Osteocyte (in vitro differentiated cells): ENCODE measurements at places on chromosomes 4 and X. TPM values are rescaled to one million over a fixed set of nuclear protein-coding genes. Genes with fewer than 3 reads are reported as not detected.

GRCh38 chrX:2147928-2148327, 352.8 kb downstream of the DHRSX start:
- no peaks in the 10 kb centered on the region for H3K4me1 ChIP-seq
- no peak for DNase-seq
- H3K4me3 ChIP-seq, result no peak overlapping the region

Gene MAGEB1
- not detected in 2 replicates for total RNA-seq

DNA sequence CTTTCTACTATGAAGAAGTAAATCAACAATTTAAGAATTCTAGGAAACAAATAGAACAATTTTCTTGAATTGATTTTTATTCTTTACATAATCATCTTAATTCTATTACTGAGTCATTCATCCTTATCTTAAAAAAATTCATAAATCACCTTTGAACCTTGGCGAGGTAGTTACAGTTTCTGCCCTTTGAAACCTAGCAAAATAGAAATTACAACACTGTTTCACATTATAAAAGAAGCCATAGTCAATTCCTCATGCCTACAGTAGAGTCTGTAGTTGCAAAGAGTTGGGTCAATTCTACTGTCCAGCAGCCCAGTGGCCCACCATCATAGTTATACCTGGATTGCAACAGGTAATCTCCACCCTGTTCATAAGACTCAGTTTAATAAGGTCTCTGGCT, 7.3 kb downstream of the SMIM31 start:
- no peaks in the 10 kb centered on the region for H3K4me1 ChIP-seq
- H3K36me3 ChIP-seq, result no peaks in the 10 kb centered on the region
- H3K27me3 ChIP-seq, result peaks cover 22% of the 10 kb centered on the region
- no peak overlapping the region for H3K4me3 ChIP-seq

- peaks cover 5% of the 10 kb centered on the region for H3K36me3 ChIP-seq
- no peak overlapping the region for H3K4me3 ChIP-seq
- peaks cover 20% of the 10 kb centered on the region for H3K4me1 ChIP-seq
- H3K27me3 ChIP-seq, result no peaks in the 10 kb centered on the region
- DNase-seq, result no peak
Observed at GRCh38 chrX:110180928-110181310, 137.0 kb downstream of the AMMECR1 start.

DNA sequence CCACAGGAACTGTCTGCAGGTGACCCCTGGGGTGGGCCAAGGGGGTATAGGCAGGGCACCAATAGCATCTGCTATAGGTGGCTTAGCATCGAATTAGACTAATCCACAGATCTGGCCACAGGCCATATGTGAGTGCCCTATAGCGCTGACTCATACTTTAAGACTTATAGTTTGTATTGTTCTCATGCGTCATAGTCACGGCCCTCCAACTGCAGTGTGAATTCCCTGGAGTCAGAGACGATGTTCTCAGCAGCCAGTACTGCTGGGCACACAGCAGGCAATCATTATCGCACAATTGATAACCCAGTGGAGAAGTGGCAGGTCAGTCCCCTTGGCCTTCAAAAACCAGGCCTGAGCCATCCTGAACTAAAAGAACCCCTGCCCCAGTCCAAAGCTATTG, 58.1 kb downstream of the ADGRG2 start:
- H3K4me3 ChIP-seq, result no peak overlapping the region
- H3K27ac ChIP-seq, result no peak overlapping the region
- no peaks in the 10 kb centered on the region for H3K27me3 ChIP-seq
- H3K36me3 ChIP-seq, result no peaks in the 10 kb centered on the region
- DNase-seq, result no peak
- H3K4me1 ChIP-seq, result peaks cover 4% of the 10 kb centered on the region

DNA sequence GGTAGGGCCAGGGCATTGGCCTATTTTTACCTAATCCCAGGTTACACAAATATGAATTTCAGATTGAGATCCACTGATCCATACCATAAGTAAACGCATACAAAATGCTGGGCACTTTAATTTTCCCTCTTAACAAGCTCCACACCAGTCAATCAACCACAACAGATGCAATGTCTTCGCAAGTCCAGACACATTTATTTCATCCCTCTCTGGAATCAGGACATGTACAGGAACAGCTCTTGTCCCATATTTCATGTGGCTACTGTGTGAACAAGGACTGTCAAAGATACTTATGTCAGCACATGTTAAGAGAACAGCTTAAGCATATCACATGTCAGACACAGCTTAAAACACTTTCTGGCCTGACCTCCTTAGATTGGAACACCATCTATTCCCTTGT, 145.9 kb downstream of the PPP3CA start:
- no peak overlapping the region for H3K4me3 ChIP-seq
- no peak overlapping the region for H3K27ac ChIP-seq
- no peak for DNase-seq
- H3K36me3 ChIP-seq, result no peaks in the 10 kb centered on the region

Gene LRAT
- not detected in 2 replicates for total RNA-seq

Gene APLN
- 0.38 and 0.39 TPM in 2 replicates for total RNA-seq

DNA sequence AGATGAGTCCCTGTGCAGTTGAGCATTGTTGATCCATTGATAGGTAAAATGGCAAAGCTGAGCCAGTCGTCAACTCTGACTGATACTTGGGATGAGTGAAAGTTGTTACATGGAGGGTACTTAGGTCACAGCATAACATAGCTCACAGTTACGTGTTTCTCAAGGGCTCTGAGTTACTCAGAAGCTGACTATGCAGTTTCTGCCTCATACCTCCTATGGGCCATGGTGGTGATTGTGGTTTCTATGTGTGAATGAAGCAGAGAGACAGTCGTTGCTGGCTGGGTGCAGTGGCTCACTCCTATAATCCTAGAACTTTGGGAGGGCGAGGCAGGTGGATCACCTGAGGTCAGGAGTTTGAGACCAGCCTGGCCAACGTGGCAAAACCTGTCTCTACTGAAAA, 30.8 kb downstream of the FRMPD3 start:
- H3K36me3 ChIP-seq, result no peaks in the 10 kb centered on the region
- H3K27ac ChIP-seq, result no peak overlapping the region
- H3K27me3 ChIP-seq, result peaks cover 3% of the 10 kb centered on the region
- H3K4me1 ChIP-seq, result no peaks in the 10 kb centered on the region
- no peak overlapping the region for H3K4me3 ChIP-seq
- DNase-seq, result no peak

Gene TRPC5OS
- not detected in 2 replicates for total RNA-seq

Gene IGFBP7
- 3,484 and 3,576 TPM in 2 replicates for total RNA-seq

DNA sequence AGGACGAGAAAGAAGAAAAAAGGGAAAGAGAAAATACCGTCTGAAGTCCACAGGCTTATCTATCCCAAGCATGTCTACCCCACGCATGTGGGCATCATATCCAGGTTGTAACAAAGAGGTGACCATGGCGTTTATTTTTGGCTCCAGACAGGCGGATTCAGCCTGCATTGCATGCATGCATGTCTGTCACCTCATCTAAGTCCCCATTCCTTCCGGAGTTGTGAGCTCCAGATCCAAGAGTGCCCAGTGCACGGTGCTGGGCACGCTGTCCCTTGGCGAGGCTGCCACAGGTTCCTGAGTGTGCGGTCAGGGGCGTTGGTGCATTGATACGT, 905 bp upstream of the GALNTL6 start:
- peaks cover 37% of the 10 kb centered on the region for H3K27me3 ChIP-seq
- no peaks in the 10 kb centered on the region for H3K36me3 ChIP-seq
- H3K4me1 ChIP-seq, result peaks cover 17% of the 10 kb centered on the region
- H3K4me3 ChIP-seq, result peak overlapping the region; percentile 81
- no peak overlapping the region for H3K27ac ChIP-seq

DNA sequence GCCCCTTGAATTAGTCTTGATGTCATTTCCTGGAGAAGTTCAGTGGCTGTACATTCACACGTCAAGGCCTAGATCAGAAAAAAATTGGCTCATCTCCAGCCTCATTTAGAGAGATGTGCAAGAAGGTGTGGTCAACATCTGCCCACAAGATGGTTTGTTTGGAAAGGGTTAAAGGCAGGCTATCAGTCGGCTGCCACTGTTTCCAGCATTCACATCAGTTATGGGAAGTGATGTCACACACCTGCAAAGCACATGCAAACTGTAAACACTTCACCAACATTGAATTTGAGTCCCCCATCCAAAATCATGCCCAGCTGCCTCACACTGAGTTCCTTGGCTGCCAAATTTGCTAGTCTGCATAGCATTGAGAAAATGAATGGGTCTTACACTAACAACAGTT, 498.3 kb upstream of the INTU start:
- H3K4me3 ChIP-seq, result no peak overlapping the region
- no peaks in the 10 kb centered on the region for H3K27me3 ChIP-seq
- peaks cover 2% of the 10 kb centered on the region for H3K36me3 ChIP-seq
- no peak for DNase-seq
- peaks cover 21% of the 10 kb centered on the region for H3K4me1 ChIP-seq

Gene F11
- total RNA-seq, result not detected in 2 replicates

DNA sequence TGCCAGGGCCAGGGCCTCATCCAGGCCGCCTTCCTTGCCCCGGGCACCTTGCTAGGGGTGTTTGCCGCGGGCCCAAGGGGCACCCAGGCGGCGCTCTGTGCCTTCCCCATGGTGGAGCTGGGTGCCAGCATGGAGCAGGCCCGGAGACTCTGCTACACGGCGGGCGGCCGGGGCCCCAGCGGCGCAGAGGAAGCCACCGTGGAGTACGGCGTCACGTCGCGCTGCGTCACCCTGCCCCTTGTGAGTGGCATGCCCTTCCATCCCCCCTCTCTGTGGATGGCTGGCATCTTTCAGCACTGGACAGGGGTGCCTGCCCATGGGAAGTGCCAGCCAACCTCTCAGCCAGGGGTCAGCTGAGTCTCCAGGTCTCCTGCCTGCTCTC, 3.6 kb downstream of the PLXNB3 start:
- no peak overlapping the region for H3K4me3 ChIP-seq
- H3K36me3 ChIP-seq, result no peaks in the 10 kb centered on the region
- no peak for DNase-seq

GRCh38 chr4:173704201-173704600, 174.2 kb upstream of the HAND2 start:
- no peak overlapping the region for H3K27ac ChIP-seq
- no peaks in the 10 kb centered on the region for H3K36me3 ChIP-seq
- H3K27me3 ChIP-seq, result peaks cover 3% of the 10 kb centered on the region
- no peak for DNase-seq
- H3K4me1 ChIP-seq, result no peaks in the 10 kb centered on the region

DNA sequence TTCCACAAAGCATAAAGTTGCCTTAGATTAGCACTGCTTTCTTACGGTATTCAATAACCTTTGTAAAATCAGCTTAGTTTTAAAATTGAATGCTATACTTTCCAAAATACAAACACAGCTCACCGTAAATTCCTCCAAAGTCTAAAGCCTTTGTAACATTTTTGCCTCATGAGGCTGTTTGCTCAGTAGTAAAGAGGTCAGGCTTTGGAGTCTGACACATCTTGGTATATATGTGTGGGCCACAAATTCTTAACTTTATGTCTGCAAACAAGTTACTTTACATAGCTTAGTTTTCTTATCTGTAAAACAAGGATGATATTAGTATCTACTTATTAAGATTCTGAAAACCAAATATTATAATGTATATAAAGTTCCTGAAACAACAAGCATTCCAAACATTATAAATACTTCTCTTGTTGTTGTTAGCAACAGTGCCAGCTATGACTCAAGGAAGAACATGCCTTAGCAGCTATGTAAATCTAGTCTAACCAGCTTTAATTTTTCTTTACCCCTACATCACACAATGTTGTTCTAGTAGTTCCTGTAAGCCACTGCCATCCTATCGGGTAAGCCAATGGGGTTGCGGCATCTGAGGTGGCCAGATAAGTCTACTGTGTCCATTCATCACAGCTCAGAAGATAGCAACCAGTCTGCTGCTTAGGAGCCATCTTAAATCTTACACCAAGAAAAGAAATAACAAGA, 709.0 kb downstream of the KLHL13 start:
- H3K4me1 ChIP-seq, result no peaks in the 10 kb centered on the region
- no peaks in the 10 kb centered on the region for H3K27me3 ChIP-seq
- no peak overlapping the region for H3K27ac ChIP-seq
- DNase-seq, result no peak
- no peak overlapping the region for H3K4me3 ChIP-seq
